ENCODE measurements at places on chromosomes 16 and 17.

- DNase-seq: no peak
Measured at GRCh38 chr17:58527306-58527705, 12.9 kb upstream of the MTMR4 start.

- DNase-seq: no peak
Measured at GRCh38 chr17:51188271-51188833, 22.1 kb downstream of the NME2 start.

DNA sequence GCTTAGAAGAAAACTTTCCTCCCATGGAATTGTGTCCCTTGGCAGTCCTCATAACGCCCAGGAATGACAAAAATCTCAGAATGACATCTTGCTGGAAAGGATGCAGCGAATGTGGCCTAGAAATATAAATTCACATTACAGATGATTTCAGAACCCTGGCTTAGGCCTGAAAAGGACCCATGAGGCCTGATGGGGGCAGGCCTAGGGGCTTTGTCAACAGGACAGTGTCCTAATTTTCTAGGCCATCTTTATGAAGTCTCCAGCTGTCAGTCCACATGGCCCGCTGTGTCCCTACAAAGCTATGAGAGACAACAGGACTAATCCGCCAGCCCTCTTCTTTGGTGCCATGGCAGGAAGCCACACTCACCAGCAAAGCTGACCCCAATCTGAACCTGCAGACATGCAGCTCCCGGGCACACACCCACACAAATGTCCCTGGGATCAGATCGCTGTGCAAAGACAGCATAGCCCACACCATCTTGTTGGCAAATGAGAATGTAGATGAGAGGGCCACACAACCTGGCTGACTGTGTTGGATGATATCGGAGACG, 40.4 kb upstream of the DNAH17 start:
- no peak for DNase-seq

DNA sequence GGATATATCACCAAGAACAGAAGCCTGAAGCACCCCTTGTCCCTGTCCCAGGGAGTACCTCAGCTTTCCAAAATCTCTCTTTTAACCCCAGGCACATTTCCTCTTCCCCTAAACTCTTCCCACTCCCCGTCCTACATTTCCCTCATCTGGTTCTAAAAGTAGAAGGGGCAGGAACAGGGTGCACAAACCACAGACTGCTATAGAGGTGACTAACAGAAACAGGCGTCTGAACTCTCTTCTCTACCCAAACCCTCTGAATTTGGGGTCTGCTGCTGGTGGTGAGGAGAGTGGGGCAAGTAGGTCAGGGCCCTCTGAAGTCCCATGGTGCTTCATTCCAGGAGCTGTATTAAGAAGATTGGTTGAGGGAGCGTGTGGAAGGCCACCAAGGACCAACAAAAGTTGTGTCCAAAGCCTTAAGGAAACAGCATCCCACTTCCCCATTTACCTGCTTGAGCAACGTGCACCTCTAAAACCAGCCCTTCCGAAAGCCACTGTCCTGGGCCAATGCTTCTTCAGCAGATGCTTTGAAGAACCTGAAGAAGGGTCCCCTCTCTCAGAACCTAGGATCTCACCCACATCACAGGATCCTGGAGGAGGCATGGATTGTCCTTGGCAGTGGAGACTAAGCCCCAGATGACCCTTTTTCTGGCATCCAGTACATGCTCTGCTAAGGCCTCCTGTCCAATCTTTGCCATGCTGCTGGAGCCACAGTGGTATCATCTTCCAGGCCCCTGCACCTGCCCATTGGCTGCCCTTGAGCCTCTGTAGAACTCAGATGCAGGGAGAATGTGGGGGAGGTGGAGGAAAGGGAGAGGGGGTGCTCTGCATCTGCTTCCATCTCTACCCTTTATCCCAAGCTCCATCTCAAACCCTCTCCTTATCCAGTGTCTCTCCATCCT, 5.7 kb upstream of the NR1D1 start:
- DNase-seq: no peak

- no peak for DNase-seq
Measured at GRCh38 chr17:67686241-67686640, 31.5 kb upstream of the NOL11 start.

DNA sequence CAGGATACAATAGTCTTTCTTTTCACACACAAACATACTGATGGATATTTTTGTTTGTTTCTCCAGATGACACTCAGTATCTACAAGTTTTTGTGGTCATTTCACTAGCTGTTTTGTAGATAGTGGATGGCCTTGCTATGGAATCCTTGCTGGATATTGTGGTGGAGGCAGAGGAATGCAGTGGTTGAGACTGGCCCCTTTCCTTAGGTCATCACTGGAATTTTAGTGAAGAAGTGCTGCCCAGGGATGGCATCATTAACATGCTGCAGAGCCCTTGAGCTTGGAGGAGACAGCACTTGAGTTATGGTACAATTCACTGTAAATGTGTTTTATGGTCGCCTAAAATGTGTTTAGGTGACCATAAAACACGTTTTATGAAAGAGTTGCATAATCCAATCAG, 455.9 kb upstream of the HSBP1 start:
- DNase-seq: no peak

GRCh38 chr17:63679214-63679613, 20.7 kb downstream of the LIMD2 start:
- no peak for DNase-seq

DNA sequence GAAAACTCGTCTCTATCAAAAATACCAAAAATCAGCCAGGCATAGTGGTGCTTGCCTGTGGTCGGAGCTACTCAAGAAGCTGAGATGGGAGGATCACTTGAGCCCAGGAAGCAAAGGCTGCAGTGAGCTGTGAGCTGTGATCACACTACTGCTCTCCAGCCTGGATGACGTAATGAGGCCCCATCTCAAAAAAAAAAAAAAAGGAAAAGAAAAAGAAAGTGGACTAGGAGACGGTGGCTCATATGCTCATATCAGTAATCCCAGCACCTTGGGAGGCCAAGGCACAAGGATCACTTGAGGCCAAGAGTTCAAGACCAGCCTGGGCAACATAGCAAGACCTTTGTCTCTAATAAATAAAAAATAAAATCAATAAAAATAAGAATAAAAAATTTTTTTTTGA, 8.8 kb upstream of the SUMO2 start:
- DNase-seq: no peak

- DNase-seq: no peak
Measured at GRCh38 chr17:3546521-3546920, 11.1 kb downstream of the TRPV3 start.

DNA sequence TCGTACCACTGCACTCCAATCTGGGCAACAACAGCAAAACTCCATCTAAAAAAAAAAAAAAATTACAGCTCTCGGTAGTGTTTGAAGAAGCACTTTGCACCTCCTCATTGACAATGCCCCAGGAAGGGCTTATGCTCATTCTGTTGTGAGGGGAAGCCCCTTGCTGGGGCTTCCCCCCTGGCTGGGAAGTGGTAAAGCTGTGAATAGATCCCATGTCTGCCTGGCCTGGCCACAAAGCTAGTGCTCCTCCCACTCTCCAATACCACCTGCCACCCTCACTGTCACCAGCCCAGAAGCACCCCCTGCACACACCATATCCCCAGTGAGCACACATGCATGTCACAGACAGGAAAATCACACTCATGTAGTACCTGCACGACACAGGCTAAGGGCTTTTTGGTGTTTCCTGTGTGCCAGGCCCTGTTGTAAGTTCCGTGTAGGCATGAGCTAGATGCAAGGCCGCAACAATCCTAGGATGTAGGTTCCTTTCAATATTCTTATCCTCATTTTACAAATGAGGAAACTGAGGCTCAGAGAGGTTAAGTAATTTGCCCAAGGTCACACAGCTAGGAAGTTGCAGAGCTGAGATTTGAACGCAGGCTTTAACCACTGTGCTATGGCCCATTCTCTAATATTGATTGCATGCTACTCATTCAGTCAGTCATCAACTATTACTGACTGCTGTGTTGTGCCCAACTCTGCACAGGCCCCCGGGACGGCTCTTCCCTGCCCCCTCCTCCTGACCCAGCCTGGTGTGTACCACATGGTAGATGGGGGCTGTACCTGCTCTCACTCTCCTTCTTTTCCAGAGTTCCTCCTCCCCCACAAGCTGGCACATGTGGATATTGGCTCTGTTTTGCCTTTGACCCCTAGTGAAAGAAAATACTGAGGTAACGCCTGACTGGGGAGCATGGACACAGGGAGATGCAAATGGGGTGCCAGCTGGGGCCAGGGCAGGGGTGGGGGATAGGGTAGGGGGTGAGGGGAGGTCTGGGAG, 11.9 kb upstream of the COL1A1 start:
- peak; percentile 23 for DNase-seq

DNA sequence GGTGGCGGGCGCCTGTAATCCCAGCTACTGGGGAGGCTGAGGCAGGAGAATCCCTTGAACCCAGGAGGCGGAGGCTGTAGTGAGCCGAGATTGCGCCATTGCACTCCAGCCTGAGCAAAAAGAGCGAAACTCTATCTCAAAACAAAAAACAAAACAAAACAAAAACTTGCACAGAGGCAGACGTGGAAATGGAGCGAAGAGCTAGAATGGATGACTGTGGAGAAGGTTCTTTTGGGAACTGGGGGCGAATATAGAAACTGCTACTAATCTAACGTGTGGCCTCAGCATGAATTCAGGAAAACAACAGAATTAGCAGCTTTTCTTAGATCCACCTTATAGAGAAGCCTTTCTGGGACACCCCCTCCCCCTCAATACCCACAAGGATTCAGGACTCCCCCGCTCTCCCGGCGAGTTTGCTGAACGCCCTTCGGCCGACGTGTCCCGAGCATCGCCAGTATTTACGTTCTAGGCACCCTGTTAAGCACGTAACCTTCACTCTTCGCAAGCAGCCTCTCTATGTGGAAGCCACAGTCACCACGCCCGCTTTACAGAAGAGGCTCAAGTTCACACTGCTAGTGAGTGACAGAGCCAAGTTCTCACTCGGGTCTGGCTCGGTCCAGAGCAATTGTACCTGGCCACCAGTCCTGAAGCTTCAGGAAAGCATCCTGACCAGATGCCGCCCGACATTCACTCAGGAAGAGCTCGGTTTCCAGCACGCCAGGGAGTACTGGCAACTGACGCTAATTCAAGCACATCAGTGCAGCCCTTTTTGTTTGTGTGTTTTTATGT, 13.3 kb upstream of the ABR start:
- no peak for DNase-seq

- no peak for DNase-seq
Measured at GRCh38 chr17:35895636-35896587, 15.8 kb upstream of the CCL5 start.

- no peak for DNase-seq
Measured at GRCh38 chr17:45857977-45858708, 13.5 kb downstream of the SPPL2C start.

- no peak for DNase-seq
Measured at GRCh38 chr17:80645706-80646325, 101.2 kb downstream of the RPTOR start.

DNA sequence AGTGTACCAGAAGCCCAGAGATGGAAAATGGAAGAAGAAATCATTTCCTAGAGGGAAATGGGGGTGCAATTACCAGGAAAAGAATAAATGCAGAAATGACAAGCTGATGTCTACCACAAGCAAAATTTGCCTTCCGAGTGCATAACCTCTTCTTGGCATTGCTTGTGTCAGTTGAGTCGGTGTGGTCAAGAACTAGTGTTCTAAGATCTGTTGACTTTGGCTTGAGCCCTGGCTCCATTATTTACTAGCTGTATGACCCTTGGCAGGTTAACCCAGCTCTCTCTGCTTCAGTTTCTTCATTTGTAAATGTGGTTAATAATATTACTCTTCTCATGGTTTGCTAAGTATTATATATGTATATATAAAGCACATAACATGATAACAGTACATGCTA, 273.0 kb upstream of the IRX5 start:
- no peak for DNase-seq

GRCh38 chr17:76909971-76910760, 42.0 kb downstream of the MGAT5B start:
- DNase-seq: no peak

- DNase-seq: no peak
Measured at GRCh38 chr17:56624309-56624708, 30.8 kb downstream of the NOG start.
